ENCODE measurements at places on chromosomes 2 and 18.

- no peak for DNase-seq
Measured at GRCh38 chr18:79872527-79873444, 75.0 kb downstream of the KCNG2 start.

- no peak for DNase-seq
Measured at GRCh38 chr2:178069551-178069950, 3.0 kb downstream of the PDE11A start.

- no peak for DNase-seq
Measured at GRCh38 chr18:58267493-58267892, 223.5 kb downstream of the NEDD4L start.

DNA sequence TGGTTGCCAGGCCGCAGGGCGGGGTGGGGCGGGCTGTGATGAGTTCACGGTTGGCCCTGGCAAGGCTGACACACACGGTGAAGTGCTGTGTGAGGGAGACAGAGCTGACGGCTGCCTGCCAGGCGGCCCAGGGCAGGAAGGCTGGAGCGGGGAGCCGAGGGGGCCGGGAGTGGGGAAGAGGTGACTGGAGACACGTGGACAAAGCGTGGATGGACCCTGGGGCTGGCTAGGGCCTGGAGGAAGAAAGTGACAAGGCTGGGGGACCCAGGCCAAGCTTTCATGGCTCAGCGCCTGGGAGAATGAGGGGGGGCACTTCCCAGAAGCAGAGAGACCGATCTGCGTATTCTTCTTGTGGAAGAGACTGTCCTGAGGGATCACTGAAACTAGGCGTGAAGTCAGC, 123.2 kb downstream of the DYSF start:
- DNase-seq = no peak

- no peak for DNase-seq
Measured at GRCh38 chr2:20513946-20514345, 67.1 kb downstream of the RHOB start.

- DNase-seq = no peak
Measured at GRCh38 chr2:234029150-234029733, 21.3 kb upstream of the SPP2 start.

DNA sequence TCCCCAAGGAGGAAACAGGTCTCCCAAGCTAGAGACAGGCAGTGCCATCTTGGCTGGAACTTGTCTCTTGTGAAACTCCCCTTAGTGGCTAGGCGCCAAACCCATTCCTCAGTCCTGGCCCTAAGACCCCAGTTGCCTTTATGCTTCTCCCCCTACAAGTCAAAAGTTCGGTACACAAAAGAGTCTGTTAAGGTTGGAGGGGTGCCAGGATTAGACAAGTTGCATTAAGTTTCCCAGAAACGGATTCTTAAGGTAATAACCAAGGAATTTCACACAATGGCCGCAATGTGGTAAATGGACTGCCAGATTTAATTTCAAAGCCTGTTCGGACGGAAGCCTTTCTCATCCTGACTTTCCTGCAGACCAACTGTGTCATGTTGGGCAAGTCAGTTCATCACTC, 80.7 kb downstream of the CCBE1 start:
- DNase-seq = no peak

DNA sequence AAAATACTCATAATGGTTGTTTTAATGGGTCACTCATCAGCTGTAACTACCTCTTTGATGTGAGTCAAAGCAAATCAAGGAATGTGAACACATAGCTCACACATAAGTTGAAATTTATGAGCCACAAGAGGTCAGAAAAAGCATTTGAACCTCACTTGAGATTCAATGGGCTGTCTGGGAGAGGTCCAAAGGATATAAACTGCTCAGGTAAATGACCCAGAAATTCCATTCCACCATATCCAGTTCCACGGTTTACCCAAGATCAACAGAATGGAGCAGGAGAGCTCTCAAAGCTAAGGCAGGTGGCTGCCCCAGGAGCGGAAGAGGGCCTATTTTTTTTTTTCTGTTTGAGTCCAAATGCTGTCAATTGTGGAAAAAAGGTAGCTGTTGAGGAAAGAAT, 464.1 kb downstream of the TNS1 start:
- no peak for DNase-seq

DNA sequence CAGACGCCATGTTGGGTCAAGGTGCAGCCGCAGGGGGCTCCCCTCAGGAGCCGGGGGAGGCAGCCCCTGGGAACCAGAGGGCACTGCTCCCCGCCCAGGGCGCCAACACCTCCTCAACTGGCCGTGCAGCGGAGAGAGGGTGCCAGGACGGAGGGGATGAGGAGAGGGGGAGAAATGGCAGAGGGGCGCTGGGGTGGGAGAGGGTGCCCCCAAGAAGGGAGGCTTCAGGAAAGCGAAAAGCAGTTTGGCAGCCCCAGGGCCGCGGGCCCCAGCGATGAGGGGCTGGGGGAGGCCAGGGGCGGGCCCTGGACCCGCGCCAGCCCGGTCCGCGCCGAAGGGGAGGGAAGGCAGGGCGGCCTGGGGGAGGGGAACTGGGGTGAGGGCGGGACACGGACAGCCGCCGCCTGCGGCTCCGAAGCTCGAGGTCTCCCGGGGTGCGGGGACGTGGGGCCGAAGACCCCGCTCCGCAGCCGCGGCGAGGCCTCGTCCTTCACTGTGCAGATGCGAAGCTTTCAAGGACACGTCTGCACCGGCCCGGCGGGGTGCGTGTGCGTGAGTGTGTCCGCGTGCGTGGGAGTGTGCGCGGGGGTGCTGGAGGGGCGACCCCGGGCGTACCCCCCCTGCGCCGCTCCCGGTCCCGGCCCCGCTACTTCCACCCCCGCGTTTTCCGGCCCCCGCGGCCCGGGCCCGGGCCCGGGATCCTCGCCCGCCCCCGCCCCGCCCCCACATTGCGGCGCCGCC, 1.4 kb downstream of the DNMT3A start:
- DNase-seq = peak; percentile 22

DNA sequence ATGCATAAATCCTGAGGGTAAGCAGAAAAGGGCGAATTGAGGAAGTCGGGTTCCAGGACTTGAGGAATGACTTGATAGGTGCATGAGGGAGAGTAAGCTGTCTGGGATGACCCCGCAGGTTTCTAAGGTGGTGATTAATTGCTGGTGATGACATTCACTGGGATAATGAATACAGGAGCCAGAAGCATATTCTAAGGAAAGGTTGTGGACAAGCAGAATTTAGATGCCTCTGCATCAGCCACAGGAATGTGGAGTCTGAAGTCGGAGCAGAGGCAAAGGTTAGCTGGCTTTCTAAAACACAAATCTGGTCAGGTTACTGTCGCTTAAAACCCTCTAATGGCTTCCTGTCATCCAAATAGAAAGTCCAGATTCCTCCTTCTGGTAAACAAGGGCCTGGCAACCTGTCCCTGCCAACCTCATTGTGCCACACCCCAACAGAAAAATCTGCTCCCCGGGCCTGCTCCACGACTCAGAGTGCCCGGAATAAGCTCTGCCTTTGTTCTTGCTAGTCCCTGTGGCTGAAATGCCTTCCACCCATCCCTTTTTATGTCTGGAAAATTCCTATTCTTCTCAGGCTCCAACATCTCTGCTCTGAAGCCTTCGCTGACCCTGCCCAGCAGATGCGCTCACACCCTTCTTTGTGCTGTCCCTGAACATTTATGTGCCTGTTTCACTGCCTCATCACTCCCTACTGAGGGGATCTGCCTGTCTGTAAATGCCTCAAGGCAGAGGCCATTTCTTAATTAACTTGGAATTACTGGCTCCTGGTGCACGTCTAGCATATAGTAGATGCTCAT, 11.3 kb upstream of the TMEM214 start:
- DNase-seq = no peak

DNA sequence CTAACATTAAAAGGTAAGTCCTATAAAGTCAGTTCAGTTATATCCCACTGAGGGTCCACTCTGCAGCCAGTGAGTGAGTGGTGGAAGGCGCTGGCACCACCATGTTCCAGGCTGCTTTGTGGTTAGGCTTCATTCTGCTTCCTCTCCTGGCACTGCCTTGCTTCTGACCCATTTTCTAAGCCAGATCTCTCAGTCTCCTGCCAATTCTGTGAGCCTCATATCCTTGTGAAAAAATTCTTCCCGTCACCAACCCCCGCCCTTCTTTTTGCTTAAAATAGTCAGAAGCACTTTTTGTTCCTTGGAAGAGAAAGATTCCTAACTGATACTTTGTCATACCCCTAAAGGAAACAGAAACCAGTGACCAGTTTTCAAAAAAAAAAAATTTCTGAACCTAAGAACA, 139.8 kb upstream of the NCK2 start:
- DNase-seq = no peak

DNA sequence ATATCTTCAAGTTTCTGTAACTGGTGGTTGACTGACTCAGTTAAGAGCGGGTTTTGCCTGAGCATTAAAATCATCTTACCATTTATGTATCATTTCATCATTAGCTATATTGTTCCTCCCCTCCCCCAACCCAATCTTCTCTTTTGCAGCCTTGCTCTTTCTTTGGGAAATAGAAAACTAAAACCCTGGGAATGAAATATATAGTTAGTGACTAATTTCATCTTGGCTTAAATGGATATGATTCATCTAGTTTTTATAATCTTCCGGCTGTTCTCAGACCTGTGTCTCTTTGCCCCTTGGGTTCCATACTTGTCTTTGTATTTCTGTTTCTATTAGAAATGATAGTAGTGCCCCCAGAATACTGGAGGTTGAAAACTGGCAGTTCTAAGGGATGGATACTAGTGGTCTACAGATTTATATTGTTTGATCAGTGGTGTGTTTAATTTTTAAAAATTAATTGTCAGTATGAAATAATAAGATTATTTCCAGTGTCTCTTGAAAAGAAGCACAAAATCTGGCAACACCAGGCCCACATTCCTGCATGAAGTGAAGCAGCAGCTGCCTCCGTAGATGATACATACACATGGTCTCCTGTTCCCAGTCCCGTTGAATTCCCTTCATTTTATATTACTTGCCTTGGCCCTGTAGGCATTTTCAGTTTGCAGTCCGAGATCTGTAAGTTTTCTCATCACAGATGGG, 44.5 kb downstream of the PHLPP1 start:
- DNase-seq = no peak

DNA sequence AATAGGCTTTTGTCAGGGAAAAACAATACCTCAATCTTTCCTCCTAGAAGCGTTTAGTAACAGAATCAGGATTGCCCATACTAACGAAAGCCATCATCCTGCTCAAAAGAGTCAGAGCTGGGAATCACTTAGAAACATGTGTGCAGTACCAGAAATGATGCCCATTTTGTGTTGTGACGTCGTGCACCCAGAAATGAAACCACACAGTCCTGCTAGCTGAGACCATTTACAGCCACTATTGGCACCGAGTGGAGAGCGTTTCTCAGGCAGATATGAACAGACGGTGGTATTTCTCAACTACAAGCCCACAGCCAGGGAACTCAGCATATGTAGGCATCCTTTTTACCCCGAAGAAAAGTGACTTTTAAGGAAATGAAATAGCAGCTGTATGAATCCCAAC, 284.3 kb upstream of the LRATD1 start:
- no peak for DNase-seq

DNA sequence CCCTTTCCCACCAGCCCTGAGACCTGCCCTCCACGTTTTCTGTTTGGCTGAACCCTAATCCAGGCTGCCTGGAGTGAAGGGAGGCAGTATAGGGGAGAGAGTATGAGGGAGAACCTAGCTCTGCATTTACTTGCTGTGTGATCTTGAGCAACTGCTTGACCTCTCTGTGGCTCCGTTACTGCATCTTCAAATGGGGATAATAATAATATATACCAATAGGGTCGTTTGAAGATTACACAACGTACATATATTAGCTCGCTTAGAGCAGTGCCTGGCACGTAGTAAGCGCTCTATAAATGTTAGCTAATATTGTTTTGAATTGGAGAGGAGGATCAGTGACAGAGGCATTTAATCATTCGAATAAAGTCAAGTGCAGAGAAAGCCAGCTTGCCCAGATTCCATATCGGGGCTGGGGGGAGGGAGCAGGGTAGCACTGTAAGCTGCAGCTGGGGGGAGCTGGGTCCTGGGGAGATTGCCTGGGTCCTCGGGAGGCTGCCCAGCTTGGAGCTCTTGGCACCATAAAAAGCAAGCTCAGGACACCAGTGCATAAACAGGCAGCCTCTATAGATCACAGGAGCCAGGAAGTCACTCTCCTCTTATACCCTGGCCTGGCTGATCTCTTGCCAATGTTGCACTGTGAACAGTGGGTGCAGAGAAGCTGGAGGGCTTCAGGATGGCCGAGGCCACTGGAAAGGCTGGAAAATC, 19.1 kb downstream of the KCNK3 start:
- no peak for DNase-seq

DNA sequence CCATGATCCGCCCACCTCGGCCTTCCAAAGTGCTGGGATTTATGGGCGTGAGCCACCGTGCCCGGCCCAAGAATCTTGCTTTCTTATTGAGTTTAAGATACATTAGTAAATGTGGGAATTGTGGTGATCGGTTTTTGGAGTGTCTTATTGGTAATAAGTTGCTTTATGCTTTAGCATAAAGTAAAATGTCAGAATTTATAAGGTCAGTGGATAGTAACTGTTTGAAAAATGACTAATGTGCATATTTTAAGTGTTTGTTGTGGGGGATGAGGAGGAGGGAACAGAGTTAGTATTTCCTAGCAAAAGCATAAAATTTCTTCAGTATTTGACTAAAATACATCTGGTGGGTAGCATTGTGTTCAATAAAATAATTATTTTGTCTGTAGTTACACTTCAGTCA, 77.4 kb downstream of the SLC39A10 start:
- no peak for DNase-seq

- peak; percentile 50 for DNase-seq
Measured at GRCh38 chr18:68735483-68736343, 20.8 kb upstream of the TMX3 start.

DNA sequence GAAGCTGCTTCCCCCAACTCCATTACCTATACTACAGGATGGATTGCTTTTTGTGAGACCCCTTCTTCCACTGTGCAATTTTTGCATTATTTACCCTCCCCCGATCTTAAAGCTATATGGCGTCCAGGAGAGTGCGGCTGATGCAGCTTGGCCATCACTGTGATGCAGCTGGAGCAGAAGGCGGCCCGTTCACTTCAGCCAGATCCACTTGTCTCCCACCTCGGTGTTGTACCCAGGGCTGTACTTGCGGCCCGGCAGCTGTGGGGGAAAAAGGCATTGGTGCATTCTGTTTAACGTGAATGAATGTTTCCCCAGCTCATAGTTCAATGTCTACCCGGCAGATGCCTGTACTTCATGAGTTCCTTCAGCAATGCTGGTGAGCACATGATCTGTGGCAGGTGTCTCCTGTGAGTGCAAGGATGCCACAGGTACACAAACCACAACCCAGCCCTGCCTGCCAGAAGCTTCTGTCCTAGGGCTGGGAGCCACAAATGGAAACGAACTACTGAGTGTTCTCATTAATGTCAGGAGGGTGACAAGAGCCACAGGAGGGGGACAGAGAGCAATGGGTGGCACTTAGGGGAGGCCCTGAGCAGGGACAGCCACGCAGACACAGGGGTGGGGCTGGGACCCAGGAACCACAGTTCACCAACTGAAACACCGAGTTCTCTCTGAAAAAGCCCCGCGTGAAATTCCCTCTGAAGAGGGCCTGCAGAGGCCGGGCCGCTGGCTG, 64.0 kb downstream of the NDUFA10 start:
- DNase-seq = no peak

GRCh38 chr2:25298776-25299431, 42.8 kb downstream of the DNMT3A start:
- DNase-seq = no peak

- DNase-seq = no peak
Measured at GRCh38 chr2:39469807-39470206, 32.7 kb upstream of the MAP4K3 start.

- DNase-seq = no peak
Measured at GRCh38 chr2:126244937-126245336, 411.0 kb upstream of the GYPC start.

Data from NCI-H1105 treated with DMSO at 0.1 percent for 48 hours (cell line).